CD4-positive, alpha-beta T cell treated with Interleukin-1 beta for 1 hour (primary cell): ENCODE measurements at places on chromosomes 16 and 17.
A peak's percentile ranks its signal among the peaks of the same experiment; 100 is the strongest.

- DNase-seq: no peak
Measured at GRCh38 chr17:38794221-38794620, 5.1 kb downstream of the PIP4K2B start.

GRCh38 chr16:89711601-89712273 lies 9.0 kb downstream of the VPS9D1 start:
- DNase-seq: peak; percentile 67

DNA sequence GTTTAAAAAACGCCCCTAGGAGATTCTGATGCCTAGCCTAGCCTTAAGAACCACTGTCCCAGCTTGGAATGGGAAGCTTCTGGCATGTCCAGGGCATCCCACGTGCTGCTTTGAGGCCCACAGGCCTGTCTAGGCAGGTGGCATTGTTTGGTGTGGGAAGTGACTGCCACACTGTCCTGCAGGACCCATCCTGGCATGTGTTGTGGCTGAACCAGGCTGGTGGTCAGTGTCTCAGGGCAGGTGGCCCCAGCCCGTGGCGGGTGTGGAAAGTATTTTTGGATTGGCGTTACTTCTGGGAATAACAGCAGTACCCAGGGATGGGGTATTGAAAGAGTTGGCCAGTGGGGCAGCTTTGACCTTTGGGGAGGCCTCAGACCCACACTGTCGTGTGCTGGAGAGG lies 27.9 kb downstream of the PGS1 start:
- no peak for DNase-seq

DNA sequence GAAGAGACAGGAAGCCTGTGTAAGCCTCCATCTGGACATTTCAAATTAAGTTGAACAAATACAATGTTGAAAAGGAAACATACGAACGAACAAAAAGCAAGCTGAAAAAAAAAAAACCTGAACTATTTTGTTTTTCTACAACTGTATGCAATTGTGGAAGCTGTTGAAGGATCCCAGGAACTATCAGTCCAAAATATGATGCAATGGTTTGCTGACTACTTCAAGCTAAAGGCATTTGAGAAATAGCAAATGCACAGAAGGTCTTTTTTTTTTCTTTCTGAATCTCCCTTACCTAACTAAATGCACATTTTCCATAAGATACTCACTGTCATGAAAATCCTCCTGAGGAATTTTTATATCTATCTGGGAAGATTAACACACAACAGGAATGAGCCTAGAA lies 40.2 kb downstream of the MAF start:
- no peak for DNase-seq

- DNase-seq: peak; percentile 58
Measured at GRCh38 chr17:62892870-62893338, 73.1 kb upstream of the TANC2 start.

DNA sequence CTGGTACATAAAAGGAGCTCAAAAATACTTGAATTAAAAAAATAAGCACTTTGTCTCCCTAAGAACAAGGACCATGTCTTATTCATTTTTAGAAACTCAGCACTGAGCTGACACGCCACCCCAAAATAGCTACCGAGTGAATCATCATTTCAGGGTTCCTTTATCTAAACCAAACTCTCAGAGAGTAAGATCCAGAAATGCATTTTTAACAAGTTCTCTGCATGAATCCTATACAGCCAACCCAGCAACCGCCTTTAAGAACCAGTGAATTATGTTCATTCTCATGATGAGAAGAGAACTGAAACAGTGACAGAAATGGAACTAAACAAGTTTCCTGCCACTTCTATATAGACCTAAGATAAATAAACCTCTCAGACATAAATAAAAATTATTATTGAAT lies 8.7 kb downstream of the C16orf87 start:
- no peak for DNase-seq

GRCh38 chr17:12098568-12098967 lies 77.9 kb downstream of the MAP2K4 start:
- no peak for DNase-seq
